ENCODE measurements at places on chromosomes 16 and 17.

DNA sequence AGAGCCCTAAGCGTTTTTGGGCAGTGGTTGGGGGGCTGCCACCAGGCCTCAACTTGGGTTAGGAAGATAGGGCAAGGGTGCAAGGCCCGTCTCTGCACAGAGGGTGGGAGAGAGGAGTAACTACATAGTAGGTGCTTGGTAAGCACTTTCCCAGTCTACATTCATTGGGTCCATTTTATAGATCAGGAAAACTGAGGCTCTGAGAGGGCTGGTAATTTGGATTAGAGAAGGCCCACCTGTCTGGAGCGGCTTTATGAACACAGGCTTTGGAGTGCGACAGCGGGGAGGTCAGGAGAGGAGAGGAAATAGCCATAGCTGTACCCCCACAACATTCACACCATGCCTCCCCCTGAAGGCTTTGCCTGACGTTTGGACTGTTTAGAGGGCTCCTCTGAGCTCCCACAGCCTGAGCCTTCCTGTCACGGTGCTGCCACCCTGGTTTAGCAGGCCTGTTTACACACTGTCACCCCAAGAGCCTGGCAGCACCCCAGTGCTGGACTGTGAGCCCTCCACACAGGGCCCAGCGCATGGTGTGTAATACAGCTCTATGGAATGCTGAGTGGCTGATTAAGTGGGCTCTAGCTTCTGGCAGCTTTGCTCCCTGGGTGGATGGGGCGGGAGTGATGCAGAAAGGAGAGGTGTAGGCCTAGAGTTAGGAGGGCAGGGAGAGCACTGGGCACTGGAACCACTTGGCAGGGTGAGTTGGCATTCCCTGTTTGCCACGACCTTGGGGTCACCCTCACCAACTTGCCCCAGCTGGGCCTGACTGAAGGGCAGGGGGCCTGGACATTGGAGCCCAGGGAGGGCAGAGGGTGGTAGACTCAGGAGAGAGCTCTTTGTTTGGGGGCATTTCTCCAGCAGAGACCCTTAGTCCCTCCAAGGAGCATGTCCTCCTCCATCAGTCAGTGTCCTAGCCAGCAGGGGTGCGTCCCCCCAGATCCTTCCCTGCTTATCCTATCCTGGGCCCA lies 73.7 kb downstream of the RAI1 start:
- no peak for DNase-seq

- DNase-seq, result no peak
Measured at GRCh38 chr16:72850853-72851252, 197.1 kb downstream of the ZFHX3 start.

GRCh38 chr17:62075308-62075815 lies 10.3 kb upstream of the MED13 start:
- no peak for DNase-seq

- DNase-seq, result no peak
Measured at GRCh38 chr16:49022351-49022963, 259.2 kb downstream of the CBLN1 start.

DNA sequence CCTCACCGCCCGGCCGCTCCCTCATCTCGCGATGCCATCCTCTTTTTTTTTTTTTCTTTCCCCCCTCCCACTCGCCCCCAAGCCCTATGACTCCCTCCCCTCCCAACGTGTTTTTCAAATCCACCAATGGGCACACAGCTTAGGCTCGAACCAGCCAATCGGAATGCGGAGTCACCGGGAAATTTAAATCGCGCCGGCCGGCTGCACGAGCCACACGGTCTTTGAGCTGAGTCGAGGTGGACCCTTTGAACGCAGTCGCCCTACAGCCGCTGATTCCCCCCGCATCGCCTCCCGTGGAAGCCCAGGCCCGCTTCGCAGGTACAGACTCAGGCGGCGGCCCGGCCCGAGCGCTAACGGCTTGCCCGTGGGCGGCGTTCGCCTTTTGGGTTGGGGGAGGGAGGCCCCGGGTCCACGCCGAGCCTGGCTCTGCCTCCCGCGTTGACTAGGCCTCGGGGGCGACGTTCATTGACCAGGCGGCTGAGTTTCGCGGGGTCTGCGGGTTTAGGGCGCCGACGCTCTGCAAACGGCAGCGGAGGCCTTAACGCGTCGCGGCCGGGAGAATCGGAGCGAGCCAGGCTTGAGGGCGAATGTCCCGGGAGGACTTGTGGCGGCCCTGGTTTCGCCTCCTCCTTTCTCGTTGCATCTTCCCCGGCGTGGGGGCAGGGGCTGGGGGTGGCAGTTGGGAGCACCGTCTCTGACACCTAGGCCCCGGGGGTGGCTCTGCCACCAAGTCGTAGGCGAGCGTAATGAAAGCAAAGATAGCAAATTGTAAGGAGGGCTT lies at the start of gene KPNA2:
TSS of gene KPNA2 (plus strand) at position 213 of the 781 bp plus-strand sequence. CDS start 1,398 bp downstream, outside the sequence.
- DNase-seq, result peak; percentile 86

DNA sequence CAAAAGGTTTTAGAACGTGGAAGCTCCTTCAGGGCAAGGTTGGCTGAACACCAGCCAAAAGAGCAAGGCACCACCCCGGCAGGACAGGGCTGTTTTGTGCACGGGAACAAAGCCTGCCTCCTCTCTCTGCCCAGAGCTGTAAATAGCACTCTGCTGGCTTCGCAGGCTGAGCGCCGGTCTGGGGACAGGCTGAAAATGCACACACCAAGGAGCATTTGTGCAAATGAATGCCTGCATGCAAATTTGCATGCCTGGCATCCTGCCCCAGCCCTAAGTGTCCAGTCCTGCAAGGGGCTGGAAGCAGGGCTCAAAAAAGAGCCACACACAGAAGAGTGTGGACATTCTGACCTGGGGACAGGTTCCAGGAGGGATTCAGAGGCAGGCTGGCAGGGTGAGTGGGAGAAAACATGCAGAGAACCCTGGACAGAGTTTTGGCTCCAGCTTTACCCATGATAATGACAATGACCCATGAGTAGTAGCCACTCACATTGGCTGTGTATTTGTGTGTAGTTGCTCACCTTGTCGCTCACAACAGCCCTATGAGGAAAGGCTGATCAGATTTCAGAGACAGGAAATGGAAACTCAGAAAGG lies 11.7 kb downstream of the ABAT start:
- no peak for DNase-seq

GRCh38 chr17:73025041-73025560 lies 67.4 kb downstream of the SLC39A11 start:
- no peak for DNase-seq

- no peak for DNase-seq
Measured at GRCh38 chr17:8339540-8339939, at the start of gene ODF4. ODF4 (plus strand) TSS chr17:8339840; CDS start chr17:8340052, 212 bp downstream.

DNA sequence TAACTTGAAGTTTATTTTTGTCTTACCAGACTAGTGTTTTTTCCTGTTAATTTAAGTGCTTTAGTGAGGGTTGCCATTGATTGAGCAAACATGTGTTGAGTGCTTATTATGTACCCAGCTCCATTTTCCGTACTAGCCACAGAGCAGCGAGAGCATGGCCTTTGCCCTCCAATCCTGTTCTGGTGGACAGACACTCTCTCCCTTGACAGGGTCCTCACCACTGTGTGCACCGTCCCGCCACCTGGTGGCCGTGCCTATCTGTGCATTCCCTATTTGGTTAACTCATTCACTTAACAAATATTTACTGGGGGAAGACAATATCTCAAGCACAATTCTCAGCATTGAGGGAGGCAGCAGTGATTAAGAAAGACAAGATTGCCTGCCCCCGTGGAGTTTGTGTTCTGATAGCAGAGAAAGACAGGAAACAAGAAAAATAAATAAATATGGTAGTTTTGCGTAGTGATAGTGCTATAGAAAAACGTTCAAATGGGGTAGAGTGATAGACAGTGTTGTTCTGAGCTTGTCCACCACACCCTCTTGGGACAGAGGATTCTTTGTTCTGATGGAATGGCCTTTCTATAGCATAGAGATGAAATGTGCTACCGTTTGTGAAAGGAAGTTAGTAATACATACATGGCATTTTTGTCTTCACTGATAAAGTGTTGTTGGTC lies 13.0 kb downstream of the CDH13 start:
- peak; percentile 43 for DNase-seq

- no peak for DNase-seq
Measured at GRCh38 chr17:74677558-74678466, 34.9 kb downstream of the CD300LF start.

DNA sequence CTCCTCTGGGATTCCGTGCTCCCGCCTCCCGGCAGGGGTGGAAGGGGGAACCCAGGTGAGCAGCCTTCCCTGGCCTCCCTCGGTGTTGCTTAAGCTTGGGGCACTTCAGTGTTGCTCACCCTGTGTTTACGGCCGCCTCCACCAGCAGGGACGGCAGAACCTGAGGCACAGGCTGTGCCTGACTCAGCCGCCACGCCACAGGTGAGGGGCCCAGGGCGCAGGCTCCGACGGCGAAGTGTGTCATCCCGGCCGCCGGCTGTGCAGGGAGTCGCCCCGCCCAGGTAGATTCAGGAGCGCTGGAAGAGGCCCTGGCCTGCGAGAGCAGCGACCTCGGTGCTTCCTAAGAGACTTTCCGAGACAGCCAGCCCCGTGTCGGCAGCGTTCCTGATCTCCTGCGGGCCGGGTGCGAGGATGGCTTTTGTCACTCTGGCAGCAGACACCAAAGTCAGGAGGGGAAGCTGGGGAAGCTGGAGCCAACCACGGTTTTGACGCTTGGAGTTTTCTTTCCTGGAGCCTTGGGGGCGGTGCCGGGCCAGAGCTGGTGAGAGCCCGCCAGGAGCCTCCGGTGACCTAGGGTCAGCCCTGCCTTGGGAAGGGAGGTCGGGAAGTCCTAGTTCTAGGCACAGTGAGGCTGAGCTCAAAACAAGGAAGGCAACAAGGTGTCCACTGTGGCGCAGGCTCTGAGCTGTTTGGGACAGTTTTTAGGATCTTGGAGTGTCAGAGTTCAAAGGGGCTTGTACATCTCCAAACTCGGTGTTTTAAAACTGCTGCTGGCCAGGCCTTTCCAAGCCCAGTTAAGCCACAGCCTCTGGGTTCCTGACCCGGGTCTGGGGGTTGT lies 2.1 kb downstream of the GSE1 start:
- DNase-seq, result peak; percentile 18

DNA sequence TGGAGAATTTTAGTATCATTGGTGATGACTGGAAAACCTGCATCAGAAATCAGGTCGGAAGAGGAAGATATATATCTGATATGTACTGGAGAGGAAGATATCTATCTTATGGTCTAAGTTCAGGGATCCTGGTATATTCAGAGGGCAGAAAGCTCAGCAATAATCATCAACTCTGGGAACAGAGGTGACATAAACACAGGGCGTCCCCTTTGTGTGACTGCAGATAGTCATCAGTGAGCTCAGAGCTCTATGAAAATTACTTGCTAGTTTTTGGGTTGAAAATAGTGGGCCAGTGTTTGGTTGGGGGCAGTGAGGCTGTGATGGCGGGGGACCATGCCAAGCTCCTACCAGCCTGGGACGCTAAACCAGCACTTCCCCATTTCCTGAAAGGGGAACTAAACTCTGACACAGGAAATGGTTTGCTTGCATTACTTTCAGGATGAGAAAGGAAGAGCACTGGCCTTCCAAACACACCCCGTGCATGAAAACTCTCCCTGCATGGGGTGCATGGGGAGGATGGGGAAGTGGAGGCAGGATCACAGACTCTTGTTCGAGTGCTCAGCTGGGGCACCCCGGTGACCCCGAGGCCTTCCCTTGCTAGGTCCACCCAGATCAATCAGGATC lies 15.8 kb downstream of the NOD2 start:
- DNase-seq, result no peak

DNA sequence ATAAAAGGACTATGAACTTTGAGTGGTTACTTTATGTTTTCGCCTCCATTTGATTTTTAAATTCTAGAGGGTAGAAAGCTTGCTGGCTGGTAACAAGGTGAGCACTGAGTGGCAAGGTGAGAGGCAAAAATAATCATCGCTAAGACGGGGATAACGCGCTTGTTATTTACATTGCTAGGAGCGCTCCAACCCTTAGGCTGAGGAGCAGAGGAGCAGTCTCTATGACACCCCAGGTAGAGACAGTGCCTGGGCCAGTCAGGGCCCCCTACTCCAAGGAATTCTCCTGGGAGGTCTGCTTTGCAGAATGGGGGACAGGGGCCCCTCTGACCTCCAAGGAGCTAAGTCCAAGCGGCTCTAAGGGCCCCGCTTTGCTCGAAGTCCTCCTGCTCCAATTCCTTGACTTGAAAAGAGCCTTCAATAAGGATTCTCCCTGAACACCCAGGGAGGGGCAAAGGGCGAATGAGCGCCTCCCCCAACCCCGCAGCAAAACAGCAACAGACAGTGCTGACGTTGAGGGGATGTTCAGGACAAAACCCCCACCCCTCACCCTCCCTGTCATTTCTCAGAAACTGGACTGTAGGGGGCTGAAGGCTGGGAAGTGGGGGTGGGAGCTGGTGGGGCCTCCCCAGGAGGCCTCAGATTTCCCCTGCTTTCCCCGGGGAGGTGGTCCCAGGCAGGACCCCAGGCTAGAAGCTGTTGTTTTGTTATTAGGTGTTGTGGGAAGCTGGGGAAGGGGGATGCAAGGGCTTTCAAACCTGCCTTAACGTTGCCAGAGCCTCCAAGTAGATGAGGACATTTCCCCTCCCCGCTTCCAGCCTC lies 10.2 kb upstream of the FOXF1 start:
- DNase-seq, result no peak

DNA sequence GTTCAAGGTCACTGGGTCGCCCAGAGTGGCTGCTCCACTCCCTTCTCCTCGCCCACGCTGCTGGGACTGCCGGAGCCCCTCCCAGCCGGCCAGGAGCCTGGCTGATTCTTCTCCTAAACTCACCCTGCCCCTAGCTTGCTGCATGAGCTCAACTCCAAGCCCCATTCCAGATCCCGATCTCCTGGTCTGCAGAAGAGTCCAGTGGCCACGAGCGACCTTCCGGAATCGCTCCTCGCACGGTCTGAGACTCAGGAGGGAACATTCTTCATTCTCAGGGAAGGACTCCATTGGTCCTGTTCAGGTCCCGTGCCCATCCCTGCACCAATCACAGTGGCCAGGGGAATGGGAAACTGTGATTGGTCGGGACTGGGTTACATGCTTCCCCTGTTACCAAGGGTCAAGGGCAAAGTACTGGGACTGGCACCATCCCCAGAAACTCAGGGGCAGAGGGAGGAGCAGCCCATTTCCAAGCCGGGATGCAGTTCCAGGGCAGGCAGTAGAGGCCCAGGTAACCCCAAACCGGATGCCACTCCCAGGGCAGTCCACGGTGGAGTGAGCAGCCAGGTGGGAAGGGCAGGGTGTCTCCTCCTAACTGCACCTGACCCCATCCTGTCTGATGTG lies 24.5 kb upstream of the CIBAR2 start:
- DNase-seq, result no peak

Data from T-helper 9 cell (primary cell).